Stimulated activated CD4-positive, alpha-beta T cell treated with anti-CD3 and anti-CD28 coated beads, TNF-alpha, amount 100 ng/mL, for 4 hours (primary cell): ENCODE measurements at places on chromosomes 13 and 19.

DNA sequence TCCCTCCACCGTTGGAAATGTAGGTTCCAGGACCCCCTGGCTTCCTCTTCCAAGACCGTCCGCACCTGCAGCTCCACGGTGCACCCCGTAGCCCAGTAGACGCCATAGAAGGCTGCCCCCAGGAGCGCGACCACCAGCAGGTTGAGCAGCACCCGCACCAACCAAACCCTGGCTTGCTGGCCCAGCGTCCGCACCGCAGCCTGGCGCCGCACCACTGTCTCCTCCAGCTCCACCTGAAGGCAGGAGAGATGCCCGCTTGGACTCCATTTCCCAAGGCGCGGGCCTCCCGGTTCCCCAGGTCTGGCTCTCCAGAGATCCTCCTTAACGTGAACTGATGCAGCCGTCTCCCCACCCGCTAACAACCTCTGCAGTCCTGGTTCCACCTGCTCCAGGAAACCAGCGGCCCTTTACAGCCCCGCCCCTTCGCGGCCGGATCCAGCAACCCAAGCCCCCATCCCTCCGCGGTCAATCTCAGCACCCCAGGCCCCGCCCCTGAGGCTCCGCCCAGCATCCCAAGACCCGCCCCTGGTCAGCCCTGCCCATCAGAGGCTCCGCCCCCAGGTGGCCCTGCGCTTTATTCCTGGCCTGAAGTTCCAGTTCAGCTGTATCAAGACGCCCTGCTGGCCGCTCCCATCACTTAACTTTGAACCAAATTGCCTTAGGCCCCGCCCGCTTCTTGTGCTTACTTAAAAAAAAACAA, 5.0 kb upstream of the LENG1 start:
- DNase-seq = peak; percentile 35

GRCh38 chr19:8531470-8531869, 17.5 kb upstream of the ZNF414 start:
- DNase-seq = no peak

GRCh38 chr13:73776151-73776785, 357.9 kb downstream of the KLF12 start:
- no peak for DNase-seq

- DNase-seq = no peak
Measured at GRCh38 chr19:38878575-38879399, 712 bp upstream of the RINL start.

GRCh38 chr19:4390567-4391305, 9.6 kb downstream of the SH3GL1 start:
- no peak for DNase-seq

DNA sequence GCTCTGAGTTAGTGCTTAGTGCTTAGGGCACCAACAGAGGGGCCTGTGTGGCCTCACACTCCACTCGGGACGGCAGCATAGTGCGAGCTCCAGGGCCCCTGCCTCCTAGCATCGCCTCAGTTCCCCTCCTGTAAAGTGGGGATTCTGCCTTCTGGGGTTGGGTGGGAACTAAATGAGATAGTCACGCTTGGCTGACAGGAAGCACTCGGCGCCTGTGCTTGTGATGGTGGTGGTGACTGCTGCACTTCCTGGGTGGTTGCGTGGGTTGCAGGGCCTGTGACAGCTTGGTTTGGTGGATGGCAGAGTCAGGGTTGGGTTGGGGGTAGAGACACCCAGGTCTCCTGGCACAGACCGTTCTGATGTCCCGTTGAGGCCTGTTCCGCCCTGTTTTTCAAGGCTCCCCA, 7.7 kb downstream of the PLEKHF1 start:
- peak; percentile 78 for DNase-seq

- no peak for DNase-seq
Measured at GRCh38 chr13:79463604-79464003, 17.4 kb upstream of the NDFIP2 start.

- no peak for DNase-seq
Measured at GRCh38 chr13:113876346-113877148, 12.7 kb upstream of the GAS6 start.

- DNase-seq = no peak
Measured at GRCh38 chr19:17985037-17985818, 18.3 kb downstream of the KCNN1 start.

- no peak for DNase-seq
Measured at GRCh38 chr19:40365613-40366401, 17.3 kb downstream of the PLD3 start.

- no peak for DNase-seq
Measured at GRCh38 chr19:4439243-4439642, 18.4 kb downstream of the UBXN6 start.

DNA sequence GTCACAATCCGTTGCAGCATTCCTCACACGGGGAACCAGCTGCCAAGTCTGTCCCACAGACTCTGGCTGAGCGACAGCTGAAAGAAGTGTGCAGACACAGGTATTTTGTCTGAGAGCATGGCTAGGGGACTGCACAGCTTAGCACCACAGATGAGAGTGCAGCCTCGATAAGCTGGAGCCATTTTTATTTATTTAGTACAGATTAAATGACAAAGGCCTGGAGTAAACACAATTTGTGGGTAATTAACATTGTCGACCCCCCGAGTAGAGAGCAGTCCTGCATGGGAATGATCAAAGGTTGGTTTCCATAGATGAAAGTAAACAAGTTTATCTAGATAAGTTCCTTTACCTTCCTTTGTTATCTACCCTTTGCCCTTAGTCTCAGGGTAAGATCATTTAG, 836.2 kb downstream of the DACH1 start:
- DNase-seq = no peak

DNA sequence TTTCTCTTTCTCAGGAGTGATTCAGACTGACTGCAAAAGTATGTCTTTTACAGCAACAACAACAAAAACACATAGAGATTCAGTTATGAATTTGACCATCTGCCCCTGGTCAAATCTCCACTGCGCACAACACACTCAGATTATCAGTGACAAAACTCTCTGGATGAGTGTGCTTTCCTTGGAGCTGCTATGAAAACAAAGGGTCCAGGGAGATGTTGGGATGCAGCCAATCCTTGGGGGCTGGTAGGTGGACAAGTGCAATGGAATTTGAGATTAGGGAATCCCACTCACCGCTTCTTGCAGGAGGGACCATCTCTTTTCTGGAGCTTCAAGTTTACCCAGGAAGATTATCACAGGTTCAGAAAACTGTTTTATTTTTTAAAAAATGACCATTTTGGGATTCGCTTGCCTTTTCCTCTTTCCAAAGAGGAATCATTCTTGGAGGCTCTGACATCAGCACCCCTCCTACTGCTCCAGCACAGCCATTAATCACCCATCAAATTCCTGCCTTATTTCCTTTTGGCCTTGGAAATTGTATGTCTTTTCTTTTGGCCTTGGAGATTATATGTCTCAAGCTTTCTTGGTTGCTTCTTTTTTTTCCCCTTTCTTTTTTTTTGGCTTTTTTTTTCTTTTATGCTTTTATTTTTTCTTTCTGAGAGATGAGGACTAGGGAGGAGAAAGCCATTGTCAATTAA, 311.8 kb downstream of the TSHZ3 start:
- DNase-seq = no peak

GRCh38 chr19:53874606-53874990, 6.9 kb downstream of the MYADM start:
- DNase-seq = no peak

GRCh38 chr19:46428239-46429135, at the start of gene PNMA8C:
TSS of gene PNMA8C (minus strand) at chr19:46428936. CDS start at chr19:46428359, 577 bp downstream.
- DNase-seq = no peak

- DNase-seq = no peak
Measured at GRCh38 chr13:24308068-24308445, 1.3 kb upstream of the C1QTNF9 start.

DNA sequence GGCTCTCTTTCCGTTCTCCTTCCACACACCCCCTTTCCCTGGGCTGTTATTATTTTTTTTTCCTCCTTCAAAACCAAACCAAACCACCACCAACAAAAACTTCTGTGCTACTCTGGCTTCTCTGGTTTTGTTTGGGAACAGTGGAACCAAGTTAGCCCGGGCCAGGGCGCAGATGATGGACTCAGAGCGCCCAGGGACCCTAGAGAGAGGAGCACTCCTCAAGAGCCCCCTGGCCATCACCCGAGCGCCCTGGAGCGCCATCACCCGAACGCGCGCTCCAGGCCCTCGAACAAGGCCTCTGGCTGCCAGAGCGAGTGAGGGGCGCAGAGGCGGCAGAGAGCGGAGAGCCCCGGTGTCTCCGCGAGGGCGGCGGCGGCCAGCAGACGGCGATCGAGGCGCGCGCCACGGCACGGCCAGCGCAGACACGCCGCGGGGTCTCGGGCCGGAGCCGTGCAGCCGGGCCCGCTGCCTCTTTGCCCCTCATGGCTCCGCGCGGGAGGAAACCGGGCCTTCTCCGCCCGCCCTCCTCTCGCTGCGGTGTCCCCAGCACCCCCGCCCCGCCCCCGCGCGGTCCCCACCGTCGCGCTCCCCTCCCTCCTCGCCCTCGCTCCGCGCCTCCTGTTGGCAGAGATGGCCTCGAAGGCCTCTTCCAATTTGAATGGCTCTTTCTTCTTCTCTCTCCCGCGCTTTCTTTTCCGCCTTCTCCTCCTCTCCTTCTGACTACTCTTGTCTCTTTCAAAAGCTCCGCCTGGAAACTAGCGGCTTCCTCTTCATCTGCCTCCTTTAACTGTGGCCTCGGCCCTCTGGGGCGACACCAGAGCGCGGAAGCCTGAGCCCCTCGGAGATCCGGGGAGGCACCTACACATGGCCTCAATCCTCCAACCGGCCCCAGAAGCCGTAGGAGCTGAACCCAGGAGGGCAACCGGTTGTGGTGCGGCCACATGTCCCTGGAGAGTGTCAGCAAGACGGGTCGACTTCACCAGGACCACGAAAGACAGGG, 4.1 kb upstream of the SOX1 start:
- no peak for DNase-seq

- no peak for DNase-seq
Measured at GRCh38 chr13:110637747-110638146, 22.4 kb downstream of the NAXD start.

DNA sequence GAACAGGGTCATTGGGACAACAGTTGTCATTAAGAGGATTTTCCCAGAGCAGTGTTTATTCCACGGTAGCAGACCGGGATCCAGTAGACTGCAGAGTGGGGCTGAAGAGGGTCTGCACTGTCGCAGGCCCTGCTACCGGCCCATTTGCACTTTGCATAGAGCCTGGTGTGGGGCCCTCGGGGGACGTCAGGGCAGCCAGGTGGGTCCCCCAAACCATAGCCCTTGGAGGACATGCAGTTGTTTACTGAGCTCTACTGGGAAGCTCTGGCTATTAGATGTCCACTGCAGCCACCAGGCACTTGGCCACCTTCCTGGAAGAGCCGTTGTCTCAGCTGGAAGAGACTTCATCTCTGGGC, 45.8 kb downstream of the SLC7A9 start:
- DNase-seq = no peak

GRCh38 chr13:66509175-66509574, 721.0 kb downstream of the PCDH9 start:
- no peak for DNase-seq

DNA sequence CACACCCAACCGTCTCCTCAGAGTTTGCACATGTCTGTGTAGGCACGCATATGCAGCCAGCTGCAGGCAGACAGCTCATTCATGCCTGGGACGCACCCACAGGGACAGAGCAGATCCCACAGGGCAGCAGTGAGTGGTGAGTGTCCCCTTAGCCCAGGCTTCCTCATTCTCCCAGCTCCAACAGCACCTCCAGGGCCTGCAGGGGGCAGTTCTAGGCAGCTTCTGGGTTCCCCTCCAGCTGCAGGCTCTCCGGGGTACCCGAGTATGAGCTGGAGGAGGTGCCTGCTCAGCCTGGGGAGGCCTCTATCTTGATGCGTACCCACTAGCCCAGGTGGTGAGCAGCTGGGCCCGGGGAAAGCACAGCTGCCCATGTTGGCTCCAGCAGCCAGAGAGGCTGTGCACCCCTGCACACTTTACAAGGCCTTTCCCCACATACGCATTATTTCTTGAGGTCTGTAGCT, 1.3 kb upstream of the SHANK1 start:
- DNase-seq = no peak

- no peak for DNase-seq
Measured at GRCh38 chr19:29965492-29965891, 23.5 kb downstream of the URI1 start.

GRCh38 chr13:30294004-30294403, 13.3 kb downstream of the KATNAL1 start:
- no peak for DNase-seq

DNA sequence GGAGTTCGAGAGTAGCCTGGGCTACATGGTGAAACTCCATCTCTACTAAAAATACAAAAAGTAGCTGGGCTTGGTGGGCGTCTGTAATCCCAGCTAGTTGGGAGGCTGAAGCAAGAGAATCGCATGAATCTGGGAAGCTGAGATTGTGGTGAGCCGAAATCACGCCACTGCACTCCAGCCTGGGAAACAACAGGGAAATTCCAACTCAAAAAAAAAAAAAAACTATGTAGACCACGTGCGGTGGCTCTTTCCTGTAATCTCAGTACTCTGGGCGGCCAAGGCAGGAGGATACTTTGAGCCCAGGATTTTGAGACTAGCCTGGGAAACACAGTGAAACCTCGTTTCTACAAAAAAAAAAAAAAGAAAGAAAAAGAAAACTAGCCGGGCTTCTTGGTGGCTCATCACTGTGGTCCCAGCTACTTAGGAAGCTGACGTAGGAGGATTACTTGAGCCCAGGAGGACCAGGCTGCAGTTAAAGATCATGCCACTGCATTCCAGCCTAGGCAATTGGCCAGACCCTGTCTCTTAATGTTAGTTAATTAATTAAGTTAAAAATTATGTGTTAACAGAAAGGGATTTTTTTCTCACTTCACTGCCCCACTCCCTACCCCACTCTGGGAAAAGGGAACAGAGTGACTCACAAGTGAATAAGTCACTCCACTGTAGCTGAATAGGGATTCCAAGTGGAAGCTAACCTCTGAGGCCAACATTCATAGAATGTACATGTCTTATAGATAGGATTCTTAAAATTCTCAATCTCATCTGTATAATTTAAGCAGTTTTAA, 2.2 kb downstream of the ZNF83 start:
- no peak for DNase-seq

DNA sequence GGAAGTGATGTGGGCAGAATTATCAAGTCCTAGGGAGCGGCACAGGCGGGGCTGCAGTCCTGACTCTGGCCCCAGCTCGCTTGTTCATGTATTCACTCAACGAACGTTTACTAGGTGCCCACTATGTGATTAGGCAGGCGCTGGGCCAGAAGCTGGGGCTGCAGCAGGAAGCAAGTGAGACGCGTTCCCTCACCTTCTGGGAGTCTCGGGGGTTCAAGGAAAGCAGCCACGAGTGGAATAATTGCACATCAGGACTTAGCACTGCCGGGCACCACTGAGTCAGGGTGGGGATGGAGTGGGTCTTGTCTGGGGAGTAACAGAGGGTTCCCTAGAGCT, 2.5 kb upstream of the LMTK3 start:
- DNase-seq = no peak

- no peak for DNase-seq
Measured at GRCh38 chr13:44153496-44153895, 220.1 kb upstream of the SERP2 start.
